Activated CD4-positive, alpha-beta T cell treated with anti-CD3 and anti-CD28 coated beads, Interleukin-2, Interleukin-6, amounts not matched to agents 100 ng/mL and 50 ng/mL, durations not matched to agents 16 hours and 8 hours (primary cell): ENCODE measurements at places on chromosomes 1 and 21.

DNA sequence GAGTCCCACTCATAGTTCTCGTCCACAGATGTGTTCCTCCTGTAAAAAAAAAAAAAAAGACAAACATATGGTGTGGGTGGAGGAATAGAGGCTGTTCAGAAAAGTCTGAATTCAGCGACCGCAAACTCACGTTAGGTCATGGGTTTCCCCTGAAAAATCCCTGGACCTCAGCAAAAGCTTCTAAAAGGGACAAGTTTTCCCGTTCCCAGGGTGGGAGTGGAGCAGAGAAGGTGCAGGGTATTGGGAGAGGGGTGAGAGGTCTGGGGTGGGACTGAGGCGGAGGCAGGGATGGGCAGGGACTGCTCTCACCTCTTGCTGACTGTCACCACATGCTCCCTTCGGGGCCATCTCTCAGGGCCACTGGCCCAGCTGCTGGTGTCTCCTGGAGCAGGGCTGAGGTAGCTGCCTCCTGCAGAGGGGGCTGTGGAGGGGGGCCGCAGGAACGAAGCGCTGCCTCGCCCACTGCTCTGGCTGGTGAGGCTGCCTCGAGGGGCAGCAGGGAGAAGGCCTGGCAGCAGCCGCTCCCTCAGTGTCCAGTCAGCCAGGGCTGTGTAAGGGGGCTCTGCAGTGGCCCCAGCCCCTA is 2.6 kb upstream of the TAGLN2 start:
- no peak for DNase-seq

GRCh38 chr21:35149698-35150097 is 100.6 kb upstream of the RUNX1 start:
- DNase-seq = no peak

DNA sequence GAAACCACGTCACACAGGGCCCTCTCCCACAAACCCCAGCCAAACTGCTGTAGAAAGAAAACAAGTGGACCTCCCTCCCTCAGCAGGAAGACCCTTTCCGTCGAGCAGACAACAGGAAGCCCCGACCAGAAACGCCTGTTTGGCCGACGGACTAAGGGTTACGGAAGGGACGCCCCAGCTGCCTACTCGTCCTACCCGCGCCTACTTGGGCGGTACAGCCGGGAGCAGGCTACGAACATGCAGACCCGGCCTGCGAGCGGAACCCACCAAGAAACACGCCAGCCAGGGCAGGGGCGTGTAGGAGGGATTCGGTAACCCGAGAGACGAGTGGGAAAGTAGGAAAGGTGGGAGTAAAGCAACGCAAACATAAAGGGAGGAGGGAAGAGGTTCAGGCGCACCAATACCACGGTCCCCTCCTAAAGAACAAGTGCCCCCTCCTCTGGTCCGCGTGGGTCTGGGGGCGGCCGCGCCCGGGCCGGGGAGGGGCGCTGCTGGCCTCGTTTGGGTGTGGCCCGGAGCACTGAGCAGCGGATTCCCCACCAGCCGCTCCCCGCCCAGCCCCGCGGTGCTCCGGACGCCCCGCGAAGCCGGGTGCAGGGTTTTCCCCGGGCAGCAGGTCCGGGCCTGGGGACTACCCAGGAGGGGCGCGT is 450 bp downstream of the S100A10 start:
- DNase-seq = peak; percentile 62

- peak; percentile 52 for DNase-seq
Measured at GRCh38 chr1:89310505-89310904, 37.8 kb upstream of the GBP5 start.

DNA sequence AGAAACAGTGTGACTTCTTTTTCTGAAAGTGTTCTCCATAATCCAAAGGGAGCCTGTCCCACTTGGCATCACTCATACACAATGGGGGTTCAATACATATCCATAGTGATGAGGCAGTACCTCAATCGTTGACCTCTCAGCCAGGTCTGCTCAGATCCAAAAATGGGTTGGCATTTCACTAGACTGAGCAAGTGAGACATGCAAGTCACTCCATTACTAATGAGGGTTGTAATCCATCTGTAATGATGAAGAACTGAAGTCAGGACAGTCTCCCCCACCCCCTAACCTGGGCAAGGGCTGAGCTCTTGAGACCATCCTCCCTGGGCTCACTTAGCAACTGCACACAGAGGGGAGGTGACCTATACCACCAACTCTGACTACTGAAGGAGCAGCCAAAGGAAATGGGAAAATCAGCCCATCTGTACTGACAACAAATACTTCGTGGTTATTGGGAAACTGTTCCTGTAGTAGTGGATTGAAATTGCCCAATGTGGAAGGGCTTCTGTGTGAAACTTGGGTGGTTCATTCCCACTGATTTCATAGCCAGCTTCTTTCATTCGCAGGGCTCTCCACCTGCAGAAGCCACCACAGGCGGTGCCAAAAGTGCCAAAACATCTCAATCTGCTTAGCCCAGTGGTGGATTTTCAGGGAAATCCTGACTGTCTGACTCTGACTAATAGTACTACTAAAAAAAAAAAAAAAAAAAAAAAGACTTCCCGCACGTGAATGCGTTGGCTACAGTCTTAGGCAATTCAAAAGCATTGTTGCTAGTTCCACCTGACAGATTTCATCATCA is 5.0 kb downstream of the NGF start:
- DNase-seq = peak; percentile 36

- DNase-seq = no peak
Measured at GRCh38 chr1:54257346-54257620, 57.3 kb downstream of the MRPL37 start.

- DNase-seq = no peak
Measured at GRCh38 chr1:203291201-203292096, 13.9 kb upstream of the BTG2 start.

GRCh38 chr21:36330904-36331303 is 10.9 kb downstream of the MORC3 start:
- peak; percentile 54 for DNase-seq

DNA sequence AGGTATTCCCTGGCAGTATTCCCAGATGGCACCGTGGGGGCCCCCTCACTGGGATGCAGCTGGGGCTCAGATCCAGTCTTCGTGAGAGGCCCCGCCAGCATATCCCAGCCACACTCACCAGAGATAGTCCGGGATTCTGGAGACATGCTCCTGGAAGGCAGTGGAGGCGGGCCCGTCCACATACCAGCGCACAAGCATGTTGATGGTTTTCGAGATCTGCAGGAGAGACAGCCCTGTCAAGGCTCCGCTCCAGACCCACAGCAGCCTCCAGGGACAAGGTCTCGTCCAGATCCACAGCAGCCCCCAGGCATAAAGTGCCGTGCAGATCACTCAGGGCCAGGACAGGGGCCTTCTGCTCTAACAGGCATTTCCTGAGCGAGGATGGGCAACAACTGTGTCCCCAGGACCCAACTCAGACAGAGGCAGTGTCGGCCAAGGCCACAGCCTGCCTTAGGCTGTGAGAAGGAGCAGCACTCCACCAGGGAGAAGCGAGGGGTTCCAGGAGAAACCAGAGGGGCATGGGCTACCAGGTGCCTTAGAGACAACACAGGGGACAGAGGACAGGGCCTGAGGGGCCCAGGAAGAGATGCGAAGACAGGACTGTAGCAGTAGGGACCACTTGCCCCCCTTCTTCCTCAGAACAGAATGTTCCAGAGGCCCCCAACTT is 14.8 kb downstream of the LSS start:
- no peak for DNase-seq

GRCh38 chr1:169115891-169116585 is 9.5 kb downstream of the ATP1B1 start:
- DNase-seq = no peak

GRCh38 chr1:22788254-22788661 is 77.6 kb downstream of the EPHB2 start:
- no peak for DNase-seq

DNA sequence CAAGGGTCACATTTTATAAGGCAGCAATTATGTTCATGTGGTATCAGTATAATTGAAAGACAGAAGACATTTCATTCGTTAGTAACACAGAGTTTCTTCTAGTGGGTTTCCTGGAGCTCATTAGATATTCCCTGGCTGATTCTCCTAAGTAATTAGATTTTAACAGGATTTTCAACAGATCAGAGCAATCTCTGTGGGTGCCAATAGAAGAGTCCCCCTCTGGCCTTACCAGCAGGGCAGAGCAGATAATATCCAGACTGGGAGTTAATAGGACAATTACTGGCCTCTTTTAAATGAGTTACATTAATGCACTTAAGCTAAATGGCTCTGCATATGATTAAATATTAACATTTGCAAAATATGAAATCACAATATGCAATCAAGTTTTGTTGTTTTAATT is 74.2 kb upstream of the FOXD3 start:
- no peak for DNase-seq

GRCh38 chr21:20631633-20632032 is 366.6 kb upstream of the NCAM2 start:
- no peak for DNase-seq

DNA sequence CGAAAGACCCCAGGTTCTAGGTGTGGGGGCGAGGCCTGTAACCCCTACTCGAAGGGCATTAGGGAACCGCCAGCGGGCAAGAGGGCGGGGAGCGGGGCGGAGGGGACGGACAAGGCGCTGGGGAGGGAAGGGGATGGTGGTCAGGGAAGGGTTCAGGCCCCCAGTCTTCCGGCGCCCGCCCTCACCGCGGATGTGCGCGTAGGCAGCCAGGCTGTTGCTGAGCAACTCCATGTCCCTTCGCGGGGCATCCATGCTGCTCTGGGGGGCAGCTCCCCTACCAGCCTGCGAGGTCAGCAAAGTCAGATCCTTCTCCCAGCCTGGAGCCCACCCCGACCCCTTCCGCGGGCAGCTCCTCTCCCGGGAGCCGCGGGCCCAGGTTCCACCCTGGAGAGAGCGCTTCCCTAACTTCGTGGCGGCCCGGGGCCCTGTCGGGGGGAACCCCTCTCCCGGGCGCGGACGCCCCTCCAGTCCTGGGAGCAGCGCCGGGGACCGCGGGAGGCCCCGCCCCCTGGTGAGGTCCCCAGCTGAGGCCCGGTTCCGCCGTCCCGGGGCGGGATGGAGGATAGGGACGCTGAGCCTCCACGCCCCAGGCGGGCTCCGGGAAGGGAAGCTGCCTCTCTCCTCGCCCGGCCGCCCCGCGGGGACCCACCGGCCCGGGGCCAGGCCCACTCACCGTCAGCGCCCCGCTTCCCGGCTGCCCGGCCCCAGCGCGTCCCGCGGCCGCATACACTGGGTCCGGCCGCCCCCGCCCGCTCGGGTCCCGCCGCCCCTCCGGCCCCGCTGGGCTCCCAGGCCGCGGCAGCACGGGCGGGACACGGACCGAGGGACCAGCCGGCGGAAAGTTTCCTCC is 434 bp downstream of the EVA1B start:
- peak; percentile 46 for DNase-seq

DNA sequence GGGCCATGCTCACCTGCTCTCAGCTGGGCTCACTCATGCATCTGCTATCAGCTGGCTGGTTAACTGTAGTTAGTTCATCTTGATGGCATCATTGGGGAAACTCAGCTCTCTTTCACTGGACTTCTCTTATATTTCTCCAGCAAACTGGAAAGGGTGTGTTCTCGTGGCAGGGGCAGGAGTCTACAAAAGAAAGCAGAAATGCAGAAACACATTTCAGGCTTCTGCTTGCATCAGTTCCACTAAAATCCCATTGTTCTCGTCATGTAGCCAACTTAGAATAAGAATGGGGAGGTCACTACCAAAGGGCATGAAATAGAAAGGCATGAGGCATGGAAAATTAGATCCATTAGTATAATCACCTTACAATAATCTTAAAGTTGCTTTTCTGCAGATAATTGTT is 207.3 kb downstream of the NRIP1 start:
- DNase-seq = no peak

DNA sequence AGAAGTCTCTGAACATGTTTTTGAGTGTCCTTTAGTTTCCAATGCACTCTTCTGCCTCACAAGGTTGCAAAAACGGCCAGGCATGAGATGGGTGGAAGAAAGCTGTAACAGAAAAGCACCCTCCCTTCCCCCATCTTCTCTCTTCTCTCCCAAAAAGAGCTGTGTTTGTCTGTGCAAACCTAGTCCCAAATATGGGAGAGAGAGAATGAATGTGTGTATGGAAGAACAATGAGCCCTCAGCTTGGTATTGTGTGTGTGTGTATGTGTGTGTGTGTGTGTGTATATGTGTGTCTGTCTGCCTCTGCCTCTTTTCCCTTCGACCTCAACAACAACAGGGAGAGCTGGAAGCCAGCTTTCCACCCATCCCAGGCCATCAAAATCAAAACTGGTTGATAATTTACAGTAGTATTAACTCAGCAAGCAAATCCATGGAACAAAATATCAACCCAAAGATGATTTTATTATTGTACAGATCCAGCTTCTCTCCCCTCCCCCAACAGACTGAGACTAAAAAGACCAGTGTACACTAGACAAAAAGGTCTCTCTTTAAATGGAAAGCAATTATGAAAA is 1.8 kb downstream of the RERE start:
- DNase-seq = no peak

GRCh38 chr1:5225707-5226704 is 571.6 kb downstream of the AJAP1 start:
- no peak for DNase-seq

- peak; percentile 58 for DNase-seq
Measured at GRCh38 chr1:36342426-36343185, 19.2 kb upstream of the EVA1B start.

DNA sequence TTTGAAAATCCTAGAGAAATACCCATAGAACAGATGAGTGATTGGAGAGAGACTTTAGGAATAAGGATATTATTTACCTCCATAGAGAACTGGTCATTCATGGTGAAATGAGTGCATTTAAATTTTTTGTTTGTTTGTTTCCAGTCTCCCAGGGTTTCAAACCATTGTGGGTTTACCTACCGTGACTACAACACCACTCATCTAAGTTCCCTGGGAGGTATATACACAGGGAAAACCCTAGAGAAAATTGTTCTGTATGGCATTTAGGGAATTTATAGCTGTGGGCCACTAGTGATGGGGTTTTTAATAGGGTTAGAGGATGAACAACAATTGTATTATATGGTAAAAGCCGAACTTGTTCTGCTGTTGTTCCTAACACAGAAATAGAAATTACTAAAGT is 109.2 kb downstream of the USP25 start:
- no peak for DNase-seq

DNA sequence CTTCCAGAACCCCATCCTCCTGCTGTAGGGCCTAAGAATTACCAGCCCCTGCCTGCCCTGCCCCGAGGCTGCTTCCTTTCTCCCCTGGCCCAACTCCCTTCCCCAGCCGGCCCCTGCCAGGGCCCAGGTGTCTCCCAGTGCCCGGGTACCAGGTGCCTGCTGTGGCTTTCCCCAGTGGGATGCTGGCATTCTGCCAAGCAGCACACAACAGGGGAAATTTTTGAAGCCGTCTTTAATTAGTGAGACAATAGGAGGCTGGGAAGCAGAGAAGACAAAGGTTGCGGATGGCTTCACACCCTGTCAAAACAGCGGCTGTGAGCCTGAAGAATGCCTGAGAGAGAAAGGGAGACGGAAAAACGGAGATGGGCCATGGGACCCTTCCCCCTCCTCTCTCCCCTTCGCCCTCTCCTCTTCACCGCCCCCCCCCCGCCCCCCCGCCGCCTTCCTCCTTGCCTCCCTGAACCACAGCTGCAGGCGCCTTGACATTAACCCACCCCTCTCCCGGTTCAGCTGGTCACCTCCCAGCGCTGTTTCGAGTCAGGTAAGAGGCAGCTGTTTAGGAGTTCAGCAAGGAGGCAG is 33.6 kb downstream of the LRRN2 start:
- no peak for DNase-seq
